ENCODE measurements at places on chromosomes 1 and 21. TPM values are rescaled to one million over a fixed set of nuclear protein-coding genes. Genes with fewer than 3 reads are reported as not detected.

Gene S100A12
- not detected for total RNA-seq

DNA sequence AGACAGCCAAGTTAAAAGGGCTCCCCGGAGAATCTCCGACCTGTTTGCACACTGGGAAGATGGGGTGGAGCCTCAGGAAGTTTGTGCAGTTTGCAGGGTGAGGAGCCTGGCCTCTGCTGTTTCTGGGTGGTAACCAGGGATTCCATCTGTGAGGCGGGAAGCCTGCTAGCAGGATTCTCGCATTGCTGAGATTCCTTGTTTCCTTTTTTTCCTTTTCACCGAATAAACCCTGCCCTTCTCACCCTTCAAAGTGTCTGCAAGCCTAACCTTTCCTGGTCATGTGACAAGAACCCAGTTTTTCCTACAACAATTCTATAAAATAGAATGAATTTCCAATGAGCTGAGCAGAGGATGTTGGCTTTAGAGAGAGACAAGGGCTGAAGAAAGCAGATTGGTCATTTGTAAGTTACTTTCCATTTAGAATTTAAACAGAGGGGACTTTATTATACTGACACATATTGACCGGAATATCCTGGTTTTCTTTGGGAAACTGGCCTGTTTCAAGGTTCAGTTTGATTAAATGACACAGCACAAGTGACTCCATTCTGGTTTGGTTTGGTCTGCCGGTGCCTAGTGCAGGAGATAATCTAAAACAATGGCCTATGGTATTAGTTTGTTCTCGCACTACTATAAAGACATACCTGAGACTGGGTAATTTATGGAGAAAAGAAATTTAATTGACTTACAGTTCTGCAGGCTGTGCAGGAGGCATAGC, 48.7 kb upstream of the DNAH14 start:
- H3K4me1 ChIP-seq = peaks cover 48% of the 10 kb centered on the region
- peak overlapping the region; percentile 38 for H3K27ac ChIP-seq
- peaks cover 10% of the 10 kb centered on the region for H3K27me3 ChIP-seq
- no peak for DNase-seq

Gene SFT2D2
- 72.9 TPM for total RNA-seq

DNA sequence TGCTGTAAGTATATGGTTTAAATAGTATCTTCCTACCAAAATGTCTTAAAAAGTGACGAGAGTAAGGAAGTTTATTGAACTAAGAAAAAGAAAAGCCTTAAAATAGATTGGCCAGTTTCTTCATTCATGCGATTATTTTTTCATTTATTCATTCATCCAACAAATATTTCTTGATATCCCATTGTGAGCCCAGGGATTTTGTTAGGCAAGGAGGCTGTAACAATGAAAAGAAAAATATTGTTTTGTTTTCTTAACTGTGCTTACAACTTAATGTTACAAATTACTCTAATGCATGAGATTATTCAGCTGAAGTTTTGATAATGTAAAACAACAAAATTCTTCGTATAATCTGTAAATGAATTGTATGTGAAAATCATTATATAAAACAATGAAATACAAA, 882.0 kb downstream of the LTN1 start:
- no peak overlapping the region for H3K27ac ChIP-seq
- no peak for DNase-seq
- no peaks in the 10 kb centered on the region for H3K27me3 ChIP-seq
- no peaks in the 10 kb centered on the region for H3K36me3 ChIP-seq

DNA sequence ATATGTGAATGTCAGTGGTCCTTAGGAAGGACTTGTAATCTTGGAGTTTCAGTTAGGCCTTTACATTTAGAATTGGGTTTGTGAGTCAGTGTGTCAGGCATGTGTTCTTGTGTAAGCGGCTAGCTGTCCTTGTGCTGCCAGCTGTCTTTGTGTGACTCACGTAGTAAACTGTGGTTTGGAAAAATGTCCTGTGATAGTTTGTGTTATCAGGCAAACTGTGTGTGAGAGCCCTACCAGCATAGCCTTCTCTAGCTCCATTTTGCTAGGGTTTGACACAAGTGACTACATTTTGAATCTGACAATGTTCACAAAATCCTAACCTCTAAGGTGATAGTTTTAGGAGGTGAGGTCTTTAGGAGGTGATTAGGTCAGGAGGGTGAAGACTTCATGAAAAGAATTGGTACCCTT, 6.9 kb upstream of the SLC35D1 start:
- no peaks in the 10 kb centered on the region for H3K36me3 ChIP-seq
- peak overlapping the region; percentile 92 for H3K27ac ChIP-seq
- H3K4me3 ChIP-seq = no peak overlapping the region
- H3K4me1 ChIP-seq = peaks cover 15% of the 10 kb centered on the region

DNA sequence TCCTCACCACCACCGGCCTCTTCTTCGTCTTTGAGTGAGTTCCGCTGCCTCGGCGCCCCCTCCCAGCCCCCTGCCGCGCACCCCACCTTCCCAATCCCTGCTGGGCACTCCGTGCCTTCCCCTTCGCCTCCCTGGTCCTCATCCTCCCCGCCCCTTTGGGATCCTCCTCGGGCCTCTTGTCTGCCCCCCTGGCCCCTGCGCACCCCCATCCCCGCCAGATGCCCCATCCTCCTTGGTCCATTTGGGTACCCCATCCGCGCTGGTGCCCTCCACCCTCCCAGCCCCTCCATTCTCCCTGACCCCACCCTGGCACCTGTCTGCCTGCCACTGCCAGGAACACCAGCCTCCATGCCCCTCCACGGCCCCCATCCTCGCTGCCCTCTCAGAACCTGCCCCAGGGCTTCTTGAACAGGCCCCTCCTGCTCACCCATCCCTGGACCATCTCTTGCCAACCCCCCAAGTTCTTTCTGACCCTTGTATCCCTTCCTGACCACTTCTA, 667 bp downstream of the ZDHHC18 start:
- H3K4me1 ChIP-seq = peaks cover 31% of the 10 kb centered on the region
- no peaks in the 10 kb centered on the region for H3K36me3 ChIP-seq
- DNase-seq = no peak
- no peaks in the 10 kb centered on the region for H3K27me3 ChIP-seq
- H3K27ac ChIP-seq = peak overlapping the region; percentile 78
- peak overlapping the region; percentile 87 for H3K4me3 ChIP-seq

GRCh38 chr1:9822490-9822889, 1.3 kb downstream of the CLSTN1 start:
- H3K27ac ChIP-seq = peak overlapping the region; percentile 55
- H3K27me3 ChIP-seq = no peaks in the 10 kb centered on the region
- peak overlapping the region; percentile 89 for H3K4me3 ChIP-seq
- no peaks in the 10 kb centered on the region for H3K36me3 ChIP-seq
- peaks cover 38% of the 10 kb centered on the region for H3K4me1 ChIP-seq

GRCh38 chr1:99682291-99682751, 36.4 kb downstream of the PALMD start:
- no peak overlapping the region for H3K4me3 ChIP-seq
- no peaks in the 10 kb centered on the region for H3K27me3 ChIP-seq
- DNase-seq = no peak
- peaks cover 5% of the 10 kb centered on the region for H3K36me3 ChIP-seq
- no peak overlapping the region for H3K27ac ChIP-seq

- H3K4me1 ChIP-seq = no peaks in the 10 kb centered on the region
- H3K4me3 ChIP-seq = no peak overlapping the region
- H3K27ac ChIP-seq = no peak overlapping the region
- H3K27me3 ChIP-seq = peaks cover 24% of the 10 kb centered on the region
- no peak for DNase-seq
- peaks cover 8% of the 10 kb centered on the region for H3K36me3 ChIP-seq
These were observed 184.8 kb upstream of the COA6 start for GRCh38 chr1:234188454-234188792.

Gene CNIH3
- 1.5 TPM for total RNA-seq

Gene UBE2J2
- 49.2 TPM for total RNA-seq

Gene KCNJ10
- not detected for total RNA-seq

- DNase-seq = no peak
- no peak overlapping the region for H3K4me3 ChIP-seq
- no peaks in the 10 kb centered on the region for H3K36me3 ChIP-seq
- no peak overlapping the region for H3K27ac ChIP-seq
- no peaks in the 10 kb centered on the region for H3K27me3 ChIP-seq
These were observed 53.3 kb downstream of the SYF2 start for GRCh38 chr1:25178917-25179561.

Gene SMIM1
- total RNA-seq = not detected

Gene FCRL5
- total RNA-seq = not detected

DNA sequence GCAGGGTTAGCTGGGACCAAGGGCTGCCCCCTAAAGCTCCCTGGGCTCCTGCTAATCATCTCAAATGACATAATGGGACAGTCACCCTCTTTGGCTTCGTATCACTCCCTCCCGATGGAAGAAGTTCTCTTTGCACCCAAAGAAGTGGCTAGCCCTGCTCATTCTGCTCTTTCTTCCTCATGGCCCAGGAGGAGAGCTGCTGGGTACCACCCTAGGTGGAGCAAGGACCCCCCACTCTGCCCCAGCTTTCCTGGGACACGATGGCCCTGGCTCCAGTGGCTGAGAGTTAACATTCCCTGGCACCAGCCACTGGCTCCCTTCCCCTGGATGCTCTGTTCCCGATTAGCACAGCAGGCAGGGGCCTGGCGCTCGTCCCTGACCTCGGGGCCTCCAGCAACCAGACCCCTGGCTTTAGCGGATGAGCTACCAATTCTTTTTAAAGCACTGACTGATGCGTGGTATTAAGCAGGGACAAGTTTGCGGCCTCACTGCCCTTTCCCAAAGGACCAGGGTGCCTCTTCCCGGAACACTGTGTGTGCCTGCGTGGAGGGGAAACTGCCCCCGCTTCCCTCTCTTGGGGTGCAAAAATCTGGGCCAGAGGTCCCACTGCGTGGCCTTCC, 1.2 kb downstream of the MYOM3 start:
- H3K36me3 ChIP-seq = no peaks in the 10 kb centered on the region
- peaks cover 41% of the 10 kb centered on the region for H3K4me1 ChIP-seq
- no peak for DNase-seq
- no peaks in the 10 kb centered on the region for H3K27me3 ChIP-seq

Gene S100A2
- 15.4 TPM for total RNA-seq

Gene LENEP
- total RNA-seq = 0.72 TPM

DNA sequence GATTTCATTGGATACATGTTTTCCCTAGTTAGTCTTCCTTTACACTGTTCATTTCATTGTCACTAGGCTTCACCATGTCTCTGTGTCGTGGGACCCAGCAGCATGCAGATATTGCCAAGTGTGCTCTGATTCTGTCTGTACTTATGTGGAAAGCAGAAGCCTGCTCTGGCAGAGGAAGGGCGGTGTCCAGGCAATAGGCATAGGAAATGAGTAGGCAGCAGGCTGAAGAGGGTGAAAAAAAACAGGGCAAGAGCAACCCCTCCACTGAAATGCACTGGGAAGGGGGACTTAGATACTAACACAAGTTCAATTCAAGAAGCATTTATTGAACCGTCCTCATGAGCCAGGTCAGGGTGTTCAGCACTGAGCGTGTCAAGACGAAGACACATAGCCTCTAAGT, 85.2 kb upstream of the VAV3 start:
- H3K27ac ChIP-seq = no peak overlapping the region
- peaks cover 1% of the 10 kb centered on the region for H3K36me3 ChIP-seq
- DNase-seq = no peak
- H3K27me3 ChIP-seq = peaks cover 12% of the 10 kb centered on the region

Gene SUMO3
- 52.3 TPM for total RNA-seq

GRCh38 chr21:42307106-42307505, 8.1 kb downstream of the TFF3 start:
- H3K4me1 ChIP-seq = peaks cover 9% of the 10 kb centered on the region
- no peak for DNase-seq
- no peak overlapping the region for H3K27ac ChIP-seq
- no peaks in the 10 kb centered on the region for H3K36me3 ChIP-seq

DNA sequence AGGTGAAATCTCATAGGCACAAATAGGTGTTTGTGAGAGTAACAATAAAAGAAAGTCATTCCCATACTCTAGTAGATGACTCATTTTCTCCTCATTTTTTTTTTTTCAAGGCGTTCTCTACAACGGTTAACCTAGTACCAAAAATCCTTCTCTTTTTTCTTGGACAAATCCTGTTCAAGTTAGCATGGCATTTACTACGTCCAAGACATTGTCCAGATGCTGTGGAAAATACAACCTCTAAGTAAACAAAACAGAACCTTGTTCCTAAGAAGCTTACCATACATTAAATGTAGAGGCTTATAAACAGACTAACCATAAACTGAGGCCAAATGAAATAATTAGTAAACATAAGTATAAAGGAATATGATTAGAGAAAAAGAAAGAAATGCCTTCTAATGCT, 76.2 kb upstream of the RGS4 start:
- DNase-seq = no peak
- no peaks in the 10 kb centered on the region for H3K36me3 ChIP-seq
- H3K27ac ChIP-seq = no peak overlapping the region
- H3K27me3 ChIP-seq = no peaks in the 10 kb centered on the region
- H3K4me3 ChIP-seq = no peak overlapping the region

DNA sequence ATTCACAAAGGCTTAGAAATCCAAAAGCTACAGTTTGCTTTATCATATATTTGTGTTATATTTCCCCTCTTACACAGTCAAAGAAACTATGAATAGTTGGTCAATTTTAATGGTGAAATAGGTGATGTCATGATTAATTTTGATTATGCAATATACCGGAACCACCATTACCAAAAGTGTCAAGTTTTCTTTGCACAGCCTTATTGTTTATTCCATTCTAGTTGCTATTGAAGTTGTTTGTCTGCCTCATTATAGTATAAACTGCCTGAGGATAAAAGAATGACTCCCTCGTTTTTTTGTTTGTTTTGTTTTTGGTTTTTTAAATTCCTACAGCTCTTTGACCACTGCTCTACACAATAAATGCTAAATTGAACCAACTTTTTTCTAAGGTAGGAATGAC, 690.6 kb upstream of the ZP4 start:
- H3K36me3 ChIP-seq = no peaks in the 10 kb centered on the region
- DNase-seq = no peak
- H3K4me3 ChIP-seq = no peak overlapping the region
- H3K27me3 ChIP-seq = no peaks in the 10 kb centered on the region

- H3K27ac ChIP-seq = peak overlapping the region; percentile 96
- peak; percentile 94 for DNase-seq
- peak overlapping the region; percentile 81 for H3K4me3 ChIP-seq
- peaks cover 27% of the 10 kb centered on the region for H3K4me1 ChIP-seq
These were observed 9.1 kb upstream of the LUZP1 start for GRCh38 chr1:23177438-23178380.

DNA sequence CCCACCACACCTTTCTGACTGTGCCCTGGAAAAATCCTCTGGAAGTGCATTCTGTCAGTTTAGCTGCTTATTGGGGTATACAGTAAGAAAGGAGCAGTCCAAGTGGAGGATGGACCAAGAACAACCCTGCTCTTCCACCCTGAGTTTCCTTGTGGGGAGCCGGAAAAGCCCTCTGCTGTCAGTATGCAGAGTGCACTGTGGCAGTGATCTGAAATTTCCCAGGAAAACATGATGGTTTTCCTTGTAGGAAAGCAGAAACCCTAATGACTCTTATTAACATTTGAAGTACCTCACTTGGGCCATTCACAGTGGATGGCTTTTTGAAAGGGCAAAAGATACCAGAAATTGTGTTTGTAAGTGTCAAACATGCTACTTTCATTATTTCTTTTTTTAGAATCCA, 20.5 kb downstream of the ELAVL4 start:
- H3K4me3 ChIP-seq = no peak overlapping the region
- no peak for DNase-seq
- H3K27ac ChIP-seq = no peak overlapping the region
- H3K27me3 ChIP-seq = no peaks in the 10 kb centered on the region
- no peaks in the 10 kb centered on the region for H3K4me1 ChIP-seq
